ENCODE measurements at places on chromosomes 7 and 10.
A peak's percentile ranks its signal among the peaks of the same experiment; 100 is the strongest.

- DNase-seq: no peak
Observed at GRCh38 chr7:111026806-111027205, 64.1 kb upstream of the LRRN3 start.

- DNase-seq: no peak
Observed at GRCh38 chr7:142001163-142001874, 5.6 kb downstream of the MGAM start.

DNA sequence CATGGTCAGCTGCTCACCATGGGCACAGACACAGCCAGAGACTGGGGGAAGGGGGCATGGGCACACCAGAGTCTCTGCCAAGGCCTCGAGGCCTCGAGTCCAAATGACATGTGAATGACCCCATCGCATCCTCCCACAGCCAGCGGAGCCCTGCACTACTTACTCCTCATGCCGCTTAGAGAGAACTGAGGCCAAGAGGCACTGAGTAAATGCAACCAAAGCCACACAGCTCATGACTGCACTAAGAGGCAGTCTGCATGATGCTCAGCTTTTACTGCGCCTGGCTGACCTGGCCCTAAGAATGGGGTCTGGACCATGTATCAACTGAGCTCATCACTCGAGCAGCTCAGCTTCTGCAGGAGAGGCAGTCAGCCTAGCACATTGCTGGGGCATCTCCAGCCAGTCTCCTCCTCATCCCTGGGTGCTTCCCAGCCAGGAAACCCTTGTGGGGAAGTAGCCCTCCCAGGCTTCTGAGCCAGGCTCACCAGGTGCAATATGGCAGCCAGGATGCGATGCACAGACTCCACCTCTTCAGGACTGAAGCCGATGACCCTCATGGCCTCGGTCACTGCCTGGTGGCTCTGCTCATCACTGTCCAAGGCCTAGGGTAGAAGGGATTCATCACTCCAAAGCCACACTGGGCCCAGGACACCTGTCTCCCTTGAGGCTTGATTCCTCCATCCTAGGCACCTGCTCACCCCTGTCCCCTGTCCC is 7.5 kb downstream of the MYO1G start:
- DNase-seq: no peak

DNA sequence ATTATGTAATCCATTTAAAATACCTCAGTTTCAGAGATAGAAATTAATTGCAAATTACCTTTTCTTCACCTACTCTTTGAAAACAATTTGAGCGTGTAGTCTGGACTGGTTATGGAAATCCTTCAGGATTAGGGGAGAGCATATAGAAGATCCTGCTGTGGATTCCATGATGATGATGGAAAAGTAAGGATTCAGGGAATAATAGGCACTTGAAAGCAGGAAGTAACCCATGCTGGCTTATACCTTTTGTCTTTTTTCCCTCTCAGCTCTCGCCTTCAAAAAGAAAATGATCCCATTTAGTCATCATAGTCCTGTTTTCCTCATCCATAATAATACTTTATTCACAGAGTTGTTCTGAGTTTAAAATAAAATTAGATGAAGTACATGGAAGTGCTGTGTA is 4.4 kb downstream of the HBP1 start:
- no peak for DNase-seq

DNA sequence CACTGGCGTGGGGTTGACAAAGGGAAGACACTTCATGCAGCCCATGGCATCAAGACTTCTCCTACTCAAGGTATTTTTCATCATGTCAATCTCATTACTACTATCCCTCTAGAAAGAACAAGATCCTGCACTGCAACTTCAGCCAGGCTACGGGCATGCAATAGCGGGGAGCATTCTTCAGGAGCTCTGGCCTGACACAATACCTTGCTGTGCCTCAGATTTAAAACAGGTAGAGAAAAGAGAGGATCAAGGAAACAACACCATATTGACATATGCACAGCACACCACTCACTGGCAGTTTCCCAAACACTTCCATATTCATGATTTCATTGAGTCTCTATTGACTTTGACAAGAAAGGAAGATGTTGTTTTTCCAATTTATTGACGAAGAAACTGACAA is 51.5 kb downstream of the DOCK4 start:
- DNase-seq: no peak

DNA sequence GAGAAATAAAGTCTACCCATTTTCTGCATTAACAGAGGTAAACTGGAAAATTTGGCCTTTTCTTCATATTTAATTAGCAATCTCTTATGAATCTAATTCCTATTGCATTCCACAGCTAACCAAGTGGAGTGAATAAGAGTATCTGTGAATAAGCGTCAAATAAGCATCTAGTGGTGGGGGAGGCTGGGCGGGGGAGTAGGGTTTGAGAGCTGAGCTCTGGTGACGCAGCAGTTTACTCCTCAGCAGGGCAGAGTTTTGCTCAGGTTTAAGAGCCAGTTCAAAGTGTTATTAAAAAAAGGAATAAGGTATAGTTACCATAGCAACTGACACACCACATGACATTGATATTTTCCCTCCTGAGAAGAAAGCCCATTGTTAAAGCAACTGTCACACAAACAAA is 1346.8 kb upstream of the CELF2 start:
- no peak for DNase-seq

GRCh38 chr10:70662362-70663220 is 9.7 kb upstream of the ADAMTS14 start:
- DNase-seq: no peak

GRCh38 chr7:131745390-131746248 is 189.2 kb upstream of the PODXL start:
- DNase-seq: no peak

GRCh38 chr10:129621693-129622092 is 154.7 kb downstream of the MGMT start:
- DNase-seq: no peak

GRCh38 chr10:7320072-7320471 is 90.8 kb downstream of the SFMBT2 start:
- no peak for DNase-seq

- no peak for DNase-seq
Observed at GRCh38 chr7:107579554-107579884, 527 bp upstream of the BCAP29 start.

GRCh38 chr7:100867040-100867775 is at the start of gene TRIP6:
TSS of gene TRIP6 (plus strand) at chr7:100867387. CDS start at chr7:100867498, 111 bp downstream.
- peak; percentile 86 for DNase-seq

GRCh38 chr10:28922127-28922526 is 244.8 kb downstream of the BAMBI start:
- DNase-seq: no peak
